ENCODE measurements at places on chromosomes 1 and 21. TPM values are rescaled to one million over a fixed set of nuclear protein-coding genes. Genes with fewer than 3 reads are reported as not detected.

DNA sequence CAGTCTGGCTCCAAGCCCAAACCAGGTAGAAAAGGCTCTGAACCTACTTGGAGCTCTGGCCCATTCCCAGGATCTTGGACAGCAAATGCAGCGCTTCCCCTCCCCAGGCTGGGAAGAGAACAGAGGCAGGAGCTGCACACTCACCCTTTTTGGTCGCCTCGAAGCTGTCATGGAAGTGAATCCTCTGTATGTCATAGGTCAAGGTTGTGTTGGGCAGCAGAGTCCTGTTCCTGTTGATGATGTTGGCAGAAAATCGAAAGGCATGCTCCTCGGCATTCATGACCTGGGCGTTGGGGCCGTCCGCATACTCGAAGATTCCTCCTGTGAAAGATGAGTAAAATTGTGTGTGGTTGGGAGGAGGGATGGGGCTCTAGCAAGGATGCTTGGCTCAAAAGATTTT is 143.5 kb downstream of the GRIK3 start:
- H3K4me3 ChIP-seq: no peak overlapping the region
- no peak for DNase-seq
- H3K4me1 ChIP-seq: no peaks in the 10 kb centered on the region
- H3K27ac ChIP-seq: no peak overlapping the region
- peaks cover 6% of the 10 kb centered on the region for H3K27me3 ChIP-seq

- no peak for DNase-seq
- H3K4me3 ChIP-seq: no peak overlapping the region
- no peak overlapping the region for H3K27ac ChIP-seq
- H3K4me1 ChIP-seq: peaks cover 3% of the 10 kb centered on the region
- H3K36me3 ChIP-seq: no peaks in the 10 kb centered on the region
These were observed 105.4 kb upstream of the F3 start for GRCh38 chr1:94646786-94647555.

GRCh38 chr1:229059671-229060539 is 211.0 kb upstream of the RAB4A start:
- no peak overlapping the region for H3K27ac ChIP-seq
- H3K27me3 ChIP-seq: peaks cover 16% of the 10 kb centered on the region
- no peaks in the 10 kb centered on the region for H3K36me3 ChIP-seq
- DNase-seq: no peak

GRCh38 chr1:242634732-242635131 is 110.2 kb upstream of the PLD5 start:
- no peaks in the 10 kb centered on the region for H3K36me3 ChIP-seq
- no peak for DNase-seq
- H3K27ac ChIP-seq: no peak overlapping the region
- H3K4me1 ChIP-seq: no peaks in the 10 kb centered on the region
- no peak overlapping the region for H3K4me3 ChIP-seq

DNA sequence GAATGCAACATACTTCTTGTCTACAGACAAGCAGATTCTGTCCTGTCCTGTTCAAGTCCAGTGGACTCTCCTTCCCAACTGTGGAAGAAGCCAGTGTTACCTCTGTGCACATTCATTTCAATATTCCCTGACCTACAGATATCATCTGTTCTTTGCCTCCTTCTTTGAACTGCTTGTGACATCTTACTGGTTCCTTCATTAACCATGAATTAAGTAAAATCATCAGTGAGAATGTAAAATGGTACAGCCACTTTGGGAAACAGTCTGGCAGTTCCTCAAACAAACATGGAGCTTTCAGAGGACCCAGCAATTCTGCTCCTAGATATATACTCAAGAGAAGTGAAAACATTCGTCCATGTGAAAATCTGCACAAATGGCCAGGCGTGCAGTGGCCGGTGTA is 6.8 kb downstream of the SRARP start:
- no peaks in the 10 kb centered on the region for H3K27me3 ChIP-seq
- H3K4me3 ChIP-seq: no peak overlapping the region
- DNase-seq: no peak
- H3K27ac ChIP-seq: no peak overlapping the region
- H3K36me3 ChIP-seq: no peaks in the 10 kb centered on the region
- H3K4me1 ChIP-seq: peaks cover 11% of the 10 kb centered on the region

- peaks cover under 1% of the 10 kb centered on the region for H3K36me3 ChIP-seq
- DNase-seq: no peak
- H3K4me3 ChIP-seq: peak overlapping the region; percentile 98
- H3K4me1 ChIP-seq: peaks cover 15% of the 10 kb centered on the region
These were observed 1.1 kb downstream of the DFFB start for GRCh38 chr1:3858231-3858981.

- H3K4me3 ChIP-seq: no peak overlapping the region
- H3K27me3 ChIP-seq: peaks cover 14% of the 10 kb centered on the region
- H3K4me1 ChIP-seq: peaks cover 6% of the 10 kb centered on the region
These were observed 147.9 kb downstream of the GREM2 start for GRCh38 chr1:240464099-240464498.

DNA sequence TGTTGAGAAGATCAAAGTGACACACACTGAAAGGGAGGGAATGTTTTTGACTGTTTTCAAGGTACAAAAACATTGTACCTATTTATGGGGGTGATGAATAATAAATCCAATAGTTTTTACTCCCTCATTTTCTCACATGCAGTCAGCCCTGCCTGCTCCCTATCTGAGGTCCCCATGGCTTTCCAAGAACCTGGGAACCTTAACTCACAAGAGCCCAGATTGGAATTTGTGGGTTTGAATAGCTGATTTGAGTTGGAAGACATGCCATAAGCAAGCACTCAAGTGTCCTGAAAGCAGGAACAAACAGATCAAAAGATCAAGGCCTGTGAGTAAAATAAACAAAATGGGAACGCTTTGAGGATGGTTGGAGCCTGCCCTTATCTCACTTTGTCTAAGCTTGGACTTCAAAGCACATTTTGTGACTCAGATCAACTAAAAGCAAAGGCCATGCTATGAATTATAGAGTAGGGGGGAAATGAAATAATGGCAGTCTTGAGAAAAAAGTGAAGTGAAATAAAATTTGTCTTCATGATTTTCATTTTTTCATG is 136.6 kb downstream of the LYPLAL1 start:
- no peak overlapping the region for H3K4me3 ChIP-seq
- peaks cover 2% of the 10 kb centered on the region for H3K4me1 ChIP-seq
- H3K27me3 ChIP-seq: no peaks in the 10 kb centered on the region

DNA sequence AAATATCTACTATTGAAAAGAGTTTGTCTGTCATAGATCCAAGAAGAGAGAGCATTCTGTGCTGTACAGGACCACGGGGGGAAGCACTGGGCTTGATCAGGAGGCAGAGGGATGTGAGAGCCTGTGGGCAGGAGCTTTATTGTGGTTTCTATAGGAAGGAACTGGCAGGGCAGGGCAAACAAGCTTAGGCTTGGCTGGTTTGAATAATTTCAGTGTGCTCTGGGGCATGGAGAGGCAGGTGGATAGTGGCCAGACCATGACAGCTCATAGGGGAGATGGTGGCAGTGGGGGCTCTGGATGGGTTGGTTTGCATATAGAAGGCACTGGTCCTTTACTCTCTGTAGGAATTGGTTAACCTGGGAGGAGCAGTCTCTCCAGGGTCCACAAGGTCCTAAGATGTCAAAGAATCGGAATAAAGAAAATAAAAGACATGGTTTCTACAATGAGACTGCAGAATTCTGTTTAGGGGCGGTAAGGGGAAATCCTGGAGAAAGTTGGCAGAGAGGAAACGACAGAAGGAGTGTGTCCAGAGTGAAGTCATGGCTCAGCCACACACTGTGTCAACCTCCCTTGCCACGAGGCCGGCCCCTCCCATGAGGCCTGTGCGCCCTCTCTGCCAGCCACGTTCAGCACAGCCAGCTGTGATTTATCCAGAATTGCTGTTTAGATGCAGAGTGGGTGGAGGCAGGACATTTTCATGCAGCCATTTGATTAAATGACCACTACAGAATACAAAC is 81.7 kb upstream of the PGBD5 start:
- H3K27me3 ChIP-seq: no peaks in the 10 kb centered on the region
- peak overlapping the region; percentile 38 for H3K27ac ChIP-seq
- DNase-seq: no peak
- peaks cover 5% of the 10 kb centered on the region for H3K4me1 ChIP-seq

DNA sequence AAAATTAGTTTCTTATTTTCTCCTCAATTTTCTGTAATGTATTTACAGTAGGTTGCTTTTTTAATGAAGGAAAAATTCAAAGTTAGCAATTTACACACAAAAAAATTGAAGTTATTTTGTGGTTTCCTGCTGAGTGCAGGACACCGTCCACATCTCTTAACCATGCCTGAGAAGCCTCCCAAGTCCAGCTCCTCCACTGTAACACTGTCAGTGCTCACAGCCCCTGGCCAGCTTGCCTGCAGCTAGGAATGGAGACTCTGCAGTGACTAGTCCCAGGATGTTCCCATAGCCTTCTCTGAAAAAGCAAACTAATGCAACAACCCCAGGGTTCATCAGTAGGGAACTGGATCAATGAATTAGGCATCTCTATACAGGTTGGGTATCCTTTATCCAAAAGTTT is 3.5 kb downstream of the A3GALT2 start:
- H3K4me3 ChIP-seq: no peak overlapping the region
- peaks cover 4% of the 10 kb centered on the region for H3K36me3 ChIP-seq
- no peaks in the 10 kb centered on the region for H3K4me1 ChIP-seq
- no peak overlapping the region for H3K27ac ChIP-seq

DNA sequence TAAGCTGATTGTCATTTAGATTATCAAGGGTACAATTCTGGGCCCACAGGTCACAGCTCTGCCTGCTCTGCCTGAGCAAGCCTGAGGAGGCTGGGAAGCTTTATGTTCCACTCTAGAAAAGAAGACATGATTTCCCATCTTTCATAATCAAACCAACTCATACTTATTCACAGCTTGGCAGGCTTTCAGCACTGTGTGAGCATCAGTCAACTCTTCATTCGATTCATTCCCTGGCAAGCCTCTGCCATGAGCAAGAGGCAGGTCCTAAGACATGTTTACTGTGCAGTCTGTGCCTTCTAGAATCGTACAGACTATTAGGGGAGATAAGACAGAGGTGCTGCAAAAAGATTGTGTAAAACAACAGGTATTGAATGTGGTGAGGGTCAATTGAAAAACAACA is 24.5 kb upstream of the KIRREL1 start:
- peak overlapping the region; percentile 26 for H3K27ac ChIP-seq
- H3K4me1 ChIP-seq: peaks cover 20% of the 10 kb centered on the region
- H3K4me3 ChIP-seq: no peak overlapping the region
- no peak for DNase-seq
- no peaks in the 10 kb centered on the region for H3K36me3 ChIP-seq
- no peaks in the 10 kb centered on the region for H3K27me3 ChIP-seq

GRCh38 chr1:190975827-190976226 is 498.2 kb upstream of the BRINP3 start:
- peaks cover 3% of the 10 kb centered on the region for H3K4me1 ChIP-seq
- H3K27me3 ChIP-seq: no peaks in the 10 kb centered on the region
- H3K27ac ChIP-seq: no peak overlapping the region
- no peak overlapping the region for H3K4me3 ChIP-seq
- DNase-seq: no peak

GRCh38 chr21:46125846-46126301 is 28.0 kb downstream of the COL6A2 start:
- H3K36me3 ChIP-seq: no peaks in the 10 kb centered on the region
- no peaks in the 10 kb centered on the region for H3K4me1 ChIP-seq
- no peak overlapping the region for H3K4me3 ChIP-seq
- DNase-seq: peak; percentile 8
- H3K27ac ChIP-seq: no peak overlapping the region

- no peak overlapping the region for H3K27ac ChIP-seq
- H3K4me1 ChIP-seq: peaks cover 8% of the 10 kb centered on the region
- H3K36me3 ChIP-seq: peaks cover 13% of the 10 kb centered on the region
- DNase-seq: no peak
These were observed 4.9 kb downstream of the FNDC5 start for GRCh38 chr1:32865639-32866405.

GRCh38 chr1:205373798-205374175 is 17.1 kb upstream of the KLHDC8A start:
- H3K36me3 ChIP-seq: no peaks in the 10 kb centered on the region
- H3K27ac ChIP-seq: no peak overlapping the region
- peaks cover 49% of the 10 kb centered on the region for H3K27me3 ChIP-seq
- DNase-seq: no peak
- H3K4me1 ChIP-seq: peaks cover 13% of the 10 kb centered on the region

The C4BPA gene
- total RNA-seq: not detected

The NCF2 gene
- 0.67 TPM for total RNA-seq

The PTGER3 gene
- 3.1 TPM for total RNA-seq

Measured in progenitor cell of endocrine pancreas (in vitro differentiated cells).